CD4-positive, CD25-positive, alpha-beta regulatory T cell (primary cell): ENCODE measurements at places on chromosomes 7 and 10.

DNA sequence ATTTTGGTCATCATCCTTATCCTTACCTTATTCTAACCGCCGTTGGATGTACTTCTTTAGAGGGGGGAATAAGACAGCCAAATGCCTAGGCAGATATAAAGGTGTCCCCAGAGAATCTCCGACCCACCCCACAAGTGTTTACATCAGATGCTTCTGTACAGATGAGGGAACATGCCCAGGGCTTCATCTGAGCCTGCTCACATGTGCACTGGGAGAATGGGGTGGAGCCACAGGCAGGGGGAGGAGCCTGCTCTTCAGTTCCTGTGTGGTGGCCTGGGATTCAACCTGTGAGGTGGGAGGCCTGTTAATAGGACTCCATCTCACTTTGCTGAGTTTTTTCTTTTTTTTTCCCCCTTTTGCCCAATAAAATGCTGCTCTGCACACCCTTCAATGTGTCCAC, 27.6 kb upstream of the OPTN start:
- no peaks in the 10 kb centered on the region for H3K36me3 ChIP-seq
- H3K4me1 ChIP-seq = no peaks in the 10 kb centered on the region
- peaks cover 10% of the 10 kb centered on the region for H3K27me3 ChIP-seq
- H3K4me3 ChIP-seq = no peak overlapping the region
- H3K27ac ChIP-seq = no peak overlapping the region

- no peaks in the 10 kb centered on the region for H3K27me3 ChIP-seq
- H3K36me3 ChIP-seq = no peaks in the 10 kb centered on the region
- no peak overlapping the region for H3K4me3 ChIP-seq
- no peak overlapping the region for H3K27ac ChIP-seq
These were observed 17.8 kb downstream of the ASB4 start for GRCh38 chr7:95503271-95504131.

GRCh38 chr7:27586825-27587224, 75.9 kb downstream of the HIBADH start:
- no peaks in the 10 kb centered on the region for H3K36me3 ChIP-seq
- no peaks in the 10 kb centered on the region for H3K27me3 ChIP-seq
- no peak overlapping the region for H3K27ac ChIP-seq
- DNase-seq = no peak

- H3K36me3 ChIP-seq = no peaks in the 10 kb centered on the region
- H3K4me3 ChIP-seq = no peak overlapping the region
- H3K27me3 ChIP-seq = no peaks in the 10 kb centered on the region
- no peak for DNase-seq
These were observed 139.5 kb upstream of the FZD8 start for GRCh38 chr10:35781643-35782035.

DNA sequence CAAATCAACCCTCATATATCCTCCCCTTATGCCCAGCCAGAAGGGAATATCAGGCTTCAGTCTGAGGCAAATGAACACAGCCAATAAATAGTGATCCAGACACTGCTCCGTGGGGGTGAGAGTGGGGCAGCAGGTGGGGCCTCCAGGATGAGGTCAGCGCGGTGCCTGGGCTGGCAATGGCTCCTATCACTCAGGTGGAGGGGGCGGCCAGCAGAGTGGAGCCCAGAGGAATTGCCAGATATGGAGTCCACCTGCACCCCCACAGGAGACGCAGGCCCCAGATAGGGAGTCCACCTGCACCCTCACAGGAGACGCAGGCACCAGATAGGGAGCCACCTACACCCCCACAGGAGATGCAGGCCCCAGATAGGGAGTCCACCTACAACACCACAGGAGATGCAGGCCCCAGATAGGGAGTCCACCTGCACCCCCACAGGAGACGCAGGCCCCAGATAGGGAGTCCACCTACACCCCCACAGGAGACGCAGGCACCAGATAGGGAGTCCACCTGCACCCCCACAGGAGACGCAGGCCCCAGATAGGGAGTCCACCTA, 78.0 kb upstream of the PPP2R2D start:
- no peak overlapping the region for H3K27ac ChIP-seq
- H3K27me3 ChIP-seq = no peaks in the 10 kb centered on the region
- no peak overlapping the region for H3K4me3 ChIP-seq

DNA sequence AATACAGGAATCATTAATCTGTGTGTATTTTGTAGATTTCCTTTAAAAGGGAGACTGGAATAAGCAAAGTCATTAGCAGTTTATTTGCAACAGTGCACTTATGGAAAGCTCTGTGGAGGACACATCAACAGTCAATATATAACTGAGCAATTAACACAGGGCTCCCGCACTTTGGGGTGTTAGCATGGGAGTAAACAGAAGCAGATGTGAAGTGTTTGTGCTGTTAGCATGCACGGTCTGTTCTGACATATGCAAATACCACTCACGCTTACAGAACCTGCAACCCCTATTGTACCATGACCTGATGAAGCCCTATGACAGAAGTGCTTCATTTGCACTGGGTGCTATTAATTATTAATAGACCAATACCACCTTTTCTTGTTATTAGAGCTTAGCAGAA, 118.9 kb downstream of the PPP1R3A start:
- no peak overlapping the region for H3K4me3 ChIP-seq
- no peaks in the 10 kb centered on the region for H3K36me3 ChIP-seq
- no peak overlapping the region for H3K27ac ChIP-seq
- H3K4me1 ChIP-seq = no peaks in the 10 kb centered on the region
- DNase-seq = no peak
- H3K27me3 ChIP-seq = no peaks in the 10 kb centered on the region

GRCh38 chr7:95286096-95286495, 38.2 kb downstream of the PON1 start:
- H3K27ac ChIP-seq = no peak overlapping the region
- no peaks in the 10 kb centered on the region for H3K4me1 ChIP-seq
- no peak for DNase-seq
- no peaks in the 10 kb centered on the region for H3K36me3 ChIP-seq
- no peaks in the 10 kb centered on the region for H3K27me3 ChIP-seq
- no peak overlapping the region for H3K4me3 ChIP-seq

GRCh38 chr10:125015356-125015944, 73.5 kb downstream of the ZRANB1 start:
- H3K4me3 ChIP-seq = no peak overlapping the region
- H3K4me1 ChIP-seq = peaks cover 2% of the 10 kb centered on the region
- DNase-seq = peak; percentile 16

DNA sequence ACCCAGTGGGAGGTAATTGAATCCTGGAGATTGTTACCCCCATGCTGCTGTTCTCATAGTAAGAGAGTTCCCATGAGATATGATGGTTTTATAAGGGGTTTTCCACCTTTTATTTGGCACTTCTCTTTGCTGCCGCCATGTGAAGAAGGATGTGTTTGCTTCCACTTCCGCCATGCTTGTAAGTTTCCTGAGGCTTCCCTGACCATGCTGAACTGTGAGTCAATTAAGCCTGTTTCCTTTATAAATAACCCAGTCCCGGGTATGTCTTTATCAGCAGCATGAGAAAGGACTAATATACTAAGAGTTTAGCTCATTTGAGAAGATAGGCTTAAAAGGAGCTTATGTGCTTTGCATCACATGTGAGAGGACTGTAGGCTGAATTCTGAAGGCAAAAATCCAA, 29.3 kb downstream of the TMEM248 start:
- peaks cover 85% of the 10 kb centered on the region for H3K36me3 ChIP-seq
- H3K27me3 ChIP-seq = no peaks in the 10 kb centered on the region
- H3K4me3 ChIP-seq = no peak overlapping the region

- DNase-seq = peak; percentile 39
- peaks cover 15% of the 10 kb centered on the region for H3K4me1 ChIP-seq
- no peak overlapping the region for H3K4me3 ChIP-seq
These were observed 24.9 kb upstream of the WDFY4 start for GRCh38 chr10:48659790-48660189.

DNA sequence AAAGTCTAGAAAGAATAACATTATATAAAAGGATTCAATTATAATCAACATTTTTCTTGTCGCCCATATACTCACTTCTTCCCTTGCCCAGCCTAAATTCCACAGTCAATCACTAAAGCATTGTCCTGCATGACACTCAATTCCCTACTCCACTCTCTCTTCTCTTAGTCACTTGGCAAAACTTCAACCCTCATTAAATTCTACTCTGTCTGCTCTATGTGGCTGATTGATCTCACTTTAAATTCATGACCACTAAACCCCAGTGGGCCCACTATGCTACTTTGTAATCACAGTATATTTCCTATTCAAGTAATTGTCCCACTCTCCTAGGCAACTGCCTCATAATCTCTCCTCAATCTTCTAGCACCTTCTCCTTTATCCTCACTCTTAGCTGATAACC, 54.1 kb downstream of the MTERF1 start:
- H3K4me1 ChIP-seq = no peaks in the 10 kb centered on the region
- no peak overlapping the region for H3K4me3 ChIP-seq
- no peaks in the 10 kb centered on the region for H3K36me3 ChIP-seq
- no peaks in the 10 kb centered on the region for H3K27me3 ChIP-seq
- H3K27ac ChIP-seq = no peak overlapping the region

DNA sequence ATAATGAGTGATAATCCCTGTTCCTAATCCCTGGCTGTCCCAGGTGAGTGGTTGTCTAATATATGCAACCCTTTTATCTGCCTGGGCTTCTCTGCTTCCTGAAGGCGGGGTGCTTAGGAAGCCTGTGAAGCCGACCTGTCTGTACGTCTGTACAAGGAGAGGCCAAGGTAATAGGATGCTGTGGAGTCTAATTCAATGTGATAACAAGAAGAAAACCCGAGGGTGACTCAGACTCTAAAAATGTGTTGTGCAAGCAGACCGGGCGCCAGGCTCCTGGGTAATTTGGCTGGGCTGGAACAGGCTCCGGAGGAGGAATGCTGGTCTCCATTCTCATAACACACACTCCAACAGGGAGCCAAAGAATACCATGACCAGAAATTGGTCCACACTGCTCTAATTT, 43.6 kb downstream of the THNSL1 start:
- no peak overlapping the region for H3K4me3 ChIP-seq
- H3K4me1 ChIP-seq = no peaks in the 10 kb centered on the region
- DNase-seq = no peak

DNA sequence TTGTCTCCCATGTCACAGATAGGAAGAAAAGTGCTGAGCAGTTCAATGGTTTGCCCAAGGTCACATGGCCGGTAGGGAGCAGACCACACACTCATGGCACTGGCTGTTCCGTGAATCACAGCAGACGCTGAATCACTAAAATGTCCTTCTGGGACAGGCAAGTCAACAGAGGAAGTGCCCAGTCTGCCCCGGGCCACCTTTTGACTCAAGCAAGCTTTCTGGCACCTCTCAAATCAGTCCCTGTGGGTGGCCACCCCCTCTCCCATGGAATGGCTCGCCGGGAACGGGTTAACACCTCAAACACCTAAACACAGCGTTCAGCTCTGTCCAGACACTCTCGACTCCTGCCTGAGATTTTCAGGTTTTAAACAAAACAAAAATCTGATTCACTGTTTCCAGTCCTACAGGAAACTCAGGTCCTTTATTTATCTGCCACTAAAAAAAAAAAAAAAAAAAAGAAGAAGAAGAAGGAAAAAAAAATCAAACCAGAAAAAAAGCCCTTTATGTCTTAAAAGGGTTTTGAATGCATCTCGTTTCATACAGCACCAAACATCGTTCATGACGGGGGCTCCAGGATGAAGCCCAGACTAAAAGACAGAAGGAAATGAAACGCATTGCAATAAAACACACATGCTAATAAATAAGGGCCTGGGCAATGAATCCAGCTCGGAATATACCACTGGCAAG, 15.5 kb downstream of the CARD11 start:
- no peak overlapping the region for H3K4me3 ChIP-seq
- peaks cover 25% of the 10 kb centered on the region for H3K36me3 ChIP-seq
- no peak for DNase-seq
- H3K27ac ChIP-seq = no peak overlapping the region
- H3K27me3 ChIP-seq = no peaks in the 10 kb centered on the region
- peaks cover 14% of the 10 kb centered on the region for H3K4me1 ChIP-seq

- H3K36me3 ChIP-seq = no peaks in the 10 kb centered on the region
- DNase-seq = no peak
- no peaks in the 10 kb centered on the region for H3K4me1 ChIP-seq
- H3K27ac ChIP-seq = no peak overlapping the region
- H3K4me3 ChIP-seq = no peak overlapping the region
- H3K27me3 ChIP-seq = no peaks in the 10 kb centered on the region
These were observed 48.6 kb downstream of the CHST3 start for GRCh38 chr10:72012796-72013195.

- DNase-seq = no peak
- no peaks in the 10 kb centered on the region for H3K4me1 ChIP-seq
- H3K27ac ChIP-seq = no peak overlapping the region
- no peaks in the 10 kb centered on the region for H3K36me3 ChIP-seq
- H3K27me3 ChIP-seq = peaks cover 4% of the 10 kb centered on the region
- H3K4me3 ChIP-seq = no peak overlapping the region
These were observed 12.6 kb downstream of the FGF8 start for GRCh38 chr10:101763141-101763846.

- no peak overlapping the region for H3K27ac ChIP-seq
- H3K4me3 ChIP-seq = no peak overlapping the region
- no peaks in the 10 kb centered on the region for H3K36me3 ChIP-seq
- peaks cover 10% of the 10 kb centered on the region for H3K4me1 ChIP-seq
- DNase-seq = no peak
These were observed 1.3 kb downstream of the SERPINE1 start for GRCh38 chr7:101128040-101128834.

DNA sequence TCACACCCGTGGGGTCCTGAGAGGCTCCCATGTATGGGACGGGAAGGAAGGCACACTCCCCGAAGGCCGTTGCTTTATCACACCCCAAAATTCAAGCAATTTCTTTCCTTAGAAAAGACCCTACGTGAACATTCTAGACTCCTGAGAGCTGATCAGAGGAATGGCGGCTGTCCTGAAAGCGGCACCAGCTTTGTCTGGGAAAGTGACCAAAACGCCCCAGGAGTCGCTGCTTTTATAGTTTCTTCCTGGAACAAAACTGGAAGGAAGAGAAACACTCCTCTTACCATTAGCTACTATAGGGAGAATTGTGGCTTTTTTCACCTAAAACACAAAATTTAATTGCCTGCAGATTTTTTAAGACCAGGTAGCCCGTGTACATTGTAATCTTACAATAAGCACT, 261.8 kb upstream of the RNF32 start:
- no peak overlapping the region for H3K27ac ChIP-seq
- no peaks in the 10 kb centered on the region for H3K27me3 ChIP-seq
- H3K4me3 ChIP-seq = no peak overlapping the region
- no peaks in the 10 kb centered on the region for H3K4me1 ChIP-seq
